B cell (primary cell): ENCODE measurements at places on chromosomes 1 and 21. TPM values are rescaled to one million over a fixed set of nuclear protein-coding genes. Genes with fewer than 3 reads are reported as not detected.

DNA sequence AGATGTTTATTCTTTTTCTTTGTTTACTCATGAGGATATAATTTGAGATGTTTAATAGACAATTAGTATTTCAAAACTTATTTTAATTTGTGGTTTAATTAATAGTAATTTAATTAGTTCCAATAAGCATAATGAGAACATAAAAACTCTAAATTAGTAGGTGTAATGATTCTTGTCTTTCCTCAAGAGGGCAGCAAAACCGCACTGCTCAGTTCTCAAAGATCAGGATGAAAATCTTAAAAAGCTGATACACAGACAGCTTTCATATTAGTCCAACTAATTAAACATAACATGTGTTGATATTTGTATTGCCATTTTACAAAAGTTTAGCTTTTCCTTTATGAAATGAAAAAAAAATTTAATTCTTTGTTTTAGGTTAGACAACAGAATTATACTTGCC is 106.7 kb upstream of the C21orf91 start:
- no peak for DNase-seq

DNA sequence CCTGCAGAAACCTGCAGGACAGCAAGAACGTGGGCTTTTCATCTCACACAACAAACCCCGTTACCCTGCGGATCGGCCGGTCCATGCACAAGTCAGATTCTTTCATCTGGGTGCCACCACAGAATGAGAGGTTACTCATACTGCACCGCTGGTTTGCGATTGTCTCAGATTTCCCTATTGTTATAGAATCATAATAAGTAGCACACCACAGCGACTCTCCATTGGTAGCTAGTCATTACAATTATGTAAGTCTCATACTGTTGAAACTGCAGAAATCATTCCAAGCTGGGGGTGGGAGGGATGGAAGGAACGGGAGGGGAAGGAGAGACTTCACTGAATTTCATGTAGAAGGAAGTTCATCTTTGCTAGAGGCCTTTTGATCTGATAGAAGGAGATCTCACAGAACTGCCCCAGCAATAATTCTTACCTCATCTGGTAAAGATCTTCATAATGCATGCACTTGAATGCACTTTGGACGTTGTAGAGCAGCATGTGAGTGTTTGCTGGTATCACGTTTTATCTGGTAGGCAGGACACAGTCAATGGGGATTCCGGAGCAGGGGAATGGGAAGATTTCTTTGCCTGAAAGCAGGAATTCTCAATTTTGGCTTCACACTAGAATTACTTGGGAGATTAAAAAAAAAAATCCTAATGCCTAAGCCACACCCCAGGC is 221.1 kb downstream of the KIF26B start:
- no peak for DNase-seq

DNA sequence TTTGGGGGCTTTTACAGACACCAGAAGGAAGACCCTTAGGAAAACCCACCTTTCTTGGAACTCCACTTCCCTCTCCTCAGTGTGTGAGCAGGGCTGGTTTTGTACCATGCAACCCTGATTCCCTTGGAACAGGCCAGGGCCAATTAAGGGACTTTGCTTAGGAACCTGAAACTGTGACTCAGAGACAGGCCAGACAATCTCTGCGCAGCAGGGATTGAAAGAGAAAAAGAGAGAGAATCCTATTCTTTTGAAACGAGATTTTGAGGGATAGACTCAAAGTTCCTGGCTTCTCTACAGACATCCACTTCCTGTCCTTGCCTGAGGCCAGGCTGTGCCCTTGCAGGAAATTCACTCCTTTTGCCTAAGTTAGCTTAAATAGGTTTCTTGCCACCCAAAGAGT is 23.1 kb upstream of the C1orf198 start:
- DNase-seq, result no peak

DNA sequence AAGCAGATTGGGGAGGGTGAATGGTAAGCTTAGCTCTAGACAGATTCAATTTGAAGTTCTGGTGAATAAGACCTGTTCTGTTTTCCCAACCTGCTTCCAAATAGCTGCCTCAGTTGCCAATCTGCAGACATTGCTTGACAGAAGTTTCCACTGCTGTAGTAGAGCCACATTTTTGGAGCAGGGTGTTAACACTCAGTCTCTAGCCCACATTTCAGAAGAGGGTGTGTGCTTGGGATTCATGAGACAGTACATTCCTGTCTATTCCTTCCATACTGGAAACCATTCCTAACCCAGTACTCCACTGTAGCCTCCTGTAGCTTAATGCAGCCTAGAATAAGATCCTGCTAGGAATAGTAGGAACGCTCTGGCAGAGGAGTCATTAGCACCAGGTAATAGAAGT is 450.5 kb downstream of the NUF2 start:
- no peak for DNase-seq

- no peak for DNase-seq
These were observed 4.7 kb downstream of the PKP1 start for GRCh38 chr1:201288007-201288406.

- no peak for DNase-seq
These were observed 2.7 kb upstream of the NHLH1 start for GRCh38 chr1:160363951-160364735.

The ADAMTSL4 gene
- total RNA-seq, result 0.34 TPM in 1 of 2 replicates, not detected in the other

- no peak for DNase-seq
These were observed 256.8 kb upstream of the C1orf105 start for GRCh38 chr1:172163498-172164215.

GRCh38 chr1:167209044-167209443 is 11.6 kb upstream of the POU2F1 start:
- DNase-seq, result peak; percentile 31

GRCh38 chr1:67552336-67552759 is 122.1 kb upstream of the SERBP1 start:
- DNase-seq, result no peak

DNA sequence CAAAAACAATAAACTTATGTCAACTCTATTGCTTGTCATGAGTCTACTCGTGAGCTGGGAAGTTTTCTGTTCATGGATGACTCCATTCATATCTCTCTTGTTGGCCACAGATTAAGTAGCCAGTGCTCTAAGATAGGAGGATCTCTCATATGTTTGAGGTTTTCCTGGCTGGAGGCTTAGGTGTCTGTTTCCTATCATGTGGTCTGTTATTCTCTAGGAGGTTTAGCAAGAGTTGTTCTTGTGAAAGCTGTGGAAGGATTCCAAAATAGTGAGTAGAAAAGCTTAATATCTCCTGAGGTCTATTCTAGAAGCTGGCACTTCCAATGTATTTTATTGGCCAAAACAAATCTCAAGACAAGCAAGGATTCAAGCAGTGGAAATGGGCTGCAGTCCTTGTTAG is 5.8 kb upstream of the KRTAP20-2 start:
- DNase-seq, result no peak

DNA sequence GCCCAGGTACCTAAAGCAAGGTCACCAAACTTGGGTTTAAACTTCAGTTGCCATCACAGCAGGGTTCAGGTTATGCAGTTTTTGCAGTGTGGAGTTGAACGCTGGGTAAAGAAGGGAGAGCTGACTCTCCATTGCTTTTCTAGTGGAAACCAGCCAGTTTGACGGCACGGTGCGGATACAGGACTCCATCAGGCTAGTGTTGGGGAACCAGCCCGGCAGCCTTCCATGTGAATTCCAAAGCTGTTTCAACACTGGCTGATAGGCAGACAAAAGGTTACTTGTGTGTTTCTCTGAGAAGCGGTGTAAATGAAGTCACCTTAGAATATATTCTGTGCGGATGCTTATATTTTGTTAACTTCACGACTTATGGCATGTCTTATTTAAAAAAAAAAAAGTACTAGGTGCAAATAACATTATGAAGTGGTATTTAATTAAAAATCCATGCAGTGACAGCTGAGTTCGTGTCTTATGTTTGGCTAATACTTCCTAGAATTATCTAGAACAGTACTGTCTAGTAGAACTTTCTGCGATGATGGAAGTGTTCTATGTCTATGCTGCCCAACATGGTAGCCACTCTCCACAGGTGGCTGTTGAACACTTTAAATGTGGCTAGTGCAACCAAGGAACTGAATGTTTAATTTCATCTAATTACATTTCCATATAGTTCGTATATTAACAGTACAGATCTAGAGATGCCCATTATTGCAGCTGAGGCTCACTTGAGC is 29.9 kb upstream of the RCAN3 start:
- DNase-seq, result no peak

DNA sequence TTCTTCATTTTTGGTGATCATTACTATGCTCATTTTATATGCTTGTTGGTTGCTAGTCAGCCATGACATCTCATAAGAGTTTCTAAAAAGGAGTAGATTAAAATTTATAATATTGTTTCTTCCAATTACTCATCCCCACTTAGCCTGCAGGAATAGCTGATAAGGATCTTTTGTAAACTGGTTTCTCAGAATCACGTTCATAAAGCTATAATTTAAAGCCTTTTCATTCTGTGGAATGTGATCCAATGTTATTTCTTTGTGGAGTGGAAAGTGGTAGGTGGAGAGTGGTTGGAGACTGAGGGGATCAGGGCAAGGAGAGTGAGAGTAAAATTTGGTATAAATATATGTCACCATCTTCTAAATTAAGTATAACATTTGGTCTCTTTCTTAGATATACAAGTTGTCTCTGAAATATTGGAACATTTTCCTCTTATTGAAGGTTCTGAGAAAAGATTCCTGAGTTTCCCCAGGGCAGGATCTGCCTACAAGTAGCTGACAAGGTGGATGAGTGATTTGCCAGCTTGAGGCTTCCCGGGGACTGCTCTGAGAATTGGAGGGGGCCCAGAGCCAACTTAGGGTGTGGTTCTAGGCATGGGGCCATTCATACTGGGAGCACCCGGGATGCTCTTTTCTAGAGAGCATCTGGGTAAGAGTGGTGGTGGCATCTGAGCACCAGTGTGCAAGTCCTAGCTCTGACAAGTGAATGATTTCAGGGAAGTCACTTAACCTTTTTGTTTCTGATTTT is 116.4 kb downstream of the TBX19 start:
- no peak for DNase-seq

DNA sequence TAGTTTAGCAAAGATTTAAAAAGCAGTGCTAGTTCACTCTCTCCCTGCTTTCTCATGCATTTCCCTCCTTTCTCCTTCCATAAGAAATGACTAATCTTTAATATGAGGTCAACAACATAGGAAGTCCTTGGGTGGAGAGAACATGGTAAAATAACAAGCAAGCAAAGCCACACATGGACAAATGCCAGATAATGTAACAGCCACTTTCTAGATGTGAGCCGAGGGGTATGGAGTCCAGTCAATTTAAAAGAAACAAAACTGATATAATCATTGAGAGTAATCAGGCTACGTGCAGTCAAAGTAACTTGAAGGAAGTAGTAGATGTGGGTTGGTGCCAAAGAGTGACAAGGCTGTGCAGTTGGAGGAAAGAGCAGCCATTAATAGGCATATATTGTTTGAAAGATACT is 69.6 kb downstream of the DUSP10 start:
- DNase-seq, result no peak

The RGS4 gene
- not detected in 2 replicates for total RNA-seq

DNA sequence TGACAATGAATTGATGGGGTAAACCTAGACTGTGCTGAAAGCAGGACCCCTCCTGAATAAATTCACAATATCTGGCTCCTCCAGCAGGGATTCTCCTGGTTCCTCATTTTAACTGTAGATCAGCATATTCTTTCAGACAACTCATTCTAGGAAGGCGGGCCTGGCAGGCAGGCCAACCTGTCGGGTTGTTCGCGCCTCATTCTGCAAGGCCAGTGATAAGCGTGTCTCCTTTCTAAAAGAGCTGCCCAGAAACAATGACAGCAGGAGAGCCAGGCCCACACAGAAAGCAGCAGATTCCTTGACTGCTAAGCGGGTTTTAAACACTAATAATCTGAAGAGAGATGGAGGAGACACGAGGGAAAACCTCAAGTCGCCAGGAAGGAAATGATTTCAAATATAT is 70.0 kb downstream of the NTPCR start:
- DNase-seq, result no peak

The MOV10 gene
- total RNA-seq, result 46.2 and 51.2 TPM in 2 replicates

GRCh38 chr1:230191855-230192254 is 124.8 kb downstream of the GALNT2 start:
- DNase-seq, result no peak

The CD52 gene
- total RNA-seq, result 1,072 and 1,116 TPM in 2 replicates

GRCh38 chr1:201758499-201759050 is 70.4 kb upstream of the IPO9 start:
- DNase-seq, result no peak

DNA sequence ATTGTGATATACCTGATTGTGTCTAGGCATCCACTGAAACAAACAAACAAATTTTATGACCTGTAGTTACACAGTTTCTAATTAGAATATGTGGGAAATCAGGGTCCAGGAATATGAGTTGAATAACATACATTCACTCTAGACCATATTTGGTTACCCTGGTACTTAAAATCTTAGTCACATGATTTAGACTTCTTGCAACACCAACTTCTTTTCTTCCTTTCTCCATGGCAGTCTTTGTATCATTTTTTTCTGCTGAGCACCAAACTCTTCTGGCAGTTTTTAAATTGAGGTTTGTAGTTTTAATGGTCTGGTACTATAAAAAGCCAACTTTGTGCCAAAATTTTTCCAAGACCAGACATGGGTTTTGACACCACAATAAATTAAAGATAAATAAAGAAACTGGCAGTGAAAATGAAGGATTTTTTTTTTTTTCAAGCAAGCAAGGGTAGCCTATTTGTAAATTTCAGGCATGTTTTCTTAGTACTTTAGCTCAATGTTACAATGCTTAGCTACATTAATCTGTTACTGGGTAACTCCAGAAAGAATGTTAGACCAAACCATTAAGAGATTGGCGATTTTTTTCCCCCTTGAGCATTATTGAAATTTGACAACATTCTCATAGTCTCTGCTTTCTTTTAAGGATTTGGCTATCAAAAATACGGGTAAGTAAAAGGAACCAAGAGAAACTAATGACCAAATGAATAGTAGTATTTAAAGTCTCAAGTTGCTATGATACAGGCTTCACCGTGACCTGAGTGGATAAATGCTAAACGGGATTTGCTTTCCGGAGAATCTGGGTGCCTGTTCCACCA is 108.5 kb downstream of the NFIA start:
- DNase-seq, result no peak

- no peak for DNase-seq
These were observed 80.1 kb downstream of the DISP3 start for GRCh38 chr1:11558871-11559590.

The KCNJ15 gene
- total RNA-seq, result not detected in 2 replicates

The RUNX3 gene
- 116 and 127 TPM in 2 replicates for total RNA-seq

- DNase-seq, result peak; percentile 49
These were observed 25.3 kb upstream of the EFHD2 start for GRCh38 chr1:15384301-15384901.
